Type B pancreatic cell (in vitro differentiated cells): ENCODE measurements at places on chromosomes 3 and 15.
A peak's percentile ranks its signal among the peaks of the same experiment; 100 is the strongest.

DNA sequence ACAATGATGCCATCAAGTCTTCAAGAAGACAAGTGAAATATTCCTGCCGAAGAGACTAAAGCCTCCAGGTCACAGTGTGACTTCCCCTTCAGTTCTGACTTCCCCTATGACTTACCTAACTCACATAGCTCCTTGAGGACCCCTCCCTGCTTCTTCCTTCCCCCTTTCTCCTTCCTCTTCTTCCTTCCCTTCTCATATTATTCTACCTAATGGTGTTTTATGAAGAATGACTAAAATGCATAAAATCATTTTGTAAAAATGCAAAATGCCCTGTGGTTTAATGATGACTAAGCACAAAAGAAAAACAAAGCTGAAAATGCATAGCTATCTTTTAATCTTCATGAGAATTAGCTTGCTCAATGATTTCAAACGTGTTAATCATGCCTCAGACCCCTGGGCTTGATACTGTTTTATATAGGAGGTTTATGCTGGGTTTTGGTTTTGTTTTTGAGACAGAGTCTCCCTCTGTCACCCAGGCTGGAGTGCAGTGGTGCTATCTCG, 26.1 kb upstream of the TM4SF4 start:
- DNase-seq = no peak

GRCh38 chr3:126113733-126114442, 30.0 kb upstream of the SLC41A3 start:
- no peak for DNase-seq

GRCh38 chr3:71072287-71072686, 511.2 kb downstream of the FOXP1 start:
- DNase-seq = no peak

DNA sequence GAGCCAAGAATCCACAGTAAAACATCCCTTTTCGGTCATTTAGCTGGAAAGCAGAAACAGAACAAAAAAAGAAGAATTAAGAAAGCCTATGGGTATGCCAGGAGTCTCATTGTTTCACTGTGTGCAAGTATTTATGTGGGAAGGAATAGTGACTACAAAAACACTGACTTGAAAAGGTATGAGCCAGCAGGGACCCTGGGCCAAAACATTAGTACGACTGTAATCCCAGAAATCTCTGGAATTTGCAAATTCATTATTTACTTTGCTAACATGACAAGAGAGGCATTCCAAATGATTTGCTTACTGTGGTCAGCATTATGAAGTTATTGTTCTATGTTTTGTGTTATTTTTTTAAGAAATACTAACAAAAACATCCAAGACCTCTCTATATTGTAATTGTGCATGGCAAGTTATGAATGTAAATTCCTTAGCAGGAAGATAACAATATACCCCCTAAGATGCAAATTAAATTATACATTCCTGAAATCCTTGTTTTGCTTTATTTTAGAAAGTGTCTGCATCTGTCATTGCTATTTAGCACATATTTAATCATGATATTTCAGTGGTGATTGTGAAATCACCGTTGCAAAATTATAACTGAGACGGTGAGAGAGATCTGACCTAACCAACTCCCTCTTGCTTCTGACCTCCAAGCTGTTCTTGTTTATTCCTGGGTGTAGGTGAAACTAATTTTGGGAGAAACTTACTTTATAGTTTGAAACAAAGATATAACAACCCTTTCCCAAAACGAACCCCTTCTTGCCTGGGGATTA, 299.2 kb downstream of the ZPLD1 start:
- DNase-seq = no peak

GRCh38 chr3:187748050-187748481, 2.8 kb upstream of the BCL6 start:
- DNase-seq = peak; percentile 92

DNA sequence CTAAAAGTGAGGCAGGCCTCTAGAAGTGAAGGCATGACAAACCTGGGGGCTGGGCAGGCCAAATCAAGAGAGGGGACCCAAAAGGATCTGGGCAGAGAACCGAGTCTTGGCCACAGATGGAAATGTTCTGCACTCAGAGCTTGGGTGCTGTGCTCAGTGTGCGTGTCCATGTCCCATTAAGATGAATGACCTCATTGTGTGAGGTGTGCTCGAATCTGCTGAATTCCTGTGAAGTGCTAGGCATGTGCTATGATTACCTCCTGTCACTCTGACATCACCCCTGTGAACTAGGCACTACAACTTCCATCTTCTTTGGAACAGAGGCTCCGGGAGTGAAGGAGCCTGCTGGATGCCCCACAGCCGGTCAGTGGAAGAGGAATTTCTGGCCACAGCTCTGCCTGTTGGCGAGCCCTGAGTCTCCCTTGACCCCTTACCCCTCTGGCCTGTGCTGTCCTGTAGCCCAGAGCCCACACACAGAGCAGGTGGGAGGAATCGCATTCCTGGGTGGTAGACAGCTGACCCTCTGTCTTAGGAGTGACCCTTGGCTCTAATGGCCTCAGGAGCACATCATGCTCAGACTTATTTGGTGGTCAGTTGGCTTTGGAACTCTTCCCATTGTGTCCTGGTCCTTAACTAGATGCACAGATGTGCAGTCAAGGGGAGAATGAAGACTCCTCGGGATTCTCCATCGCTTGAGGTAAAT, 67.6 kb upstream of the CTDSPL start:
- DNase-seq = no peak

GRCh38 chr15:50113992-50114780, 4.8 kb downstream of the ATP8B4 start:
- DNase-seq = no peak

DNA sequence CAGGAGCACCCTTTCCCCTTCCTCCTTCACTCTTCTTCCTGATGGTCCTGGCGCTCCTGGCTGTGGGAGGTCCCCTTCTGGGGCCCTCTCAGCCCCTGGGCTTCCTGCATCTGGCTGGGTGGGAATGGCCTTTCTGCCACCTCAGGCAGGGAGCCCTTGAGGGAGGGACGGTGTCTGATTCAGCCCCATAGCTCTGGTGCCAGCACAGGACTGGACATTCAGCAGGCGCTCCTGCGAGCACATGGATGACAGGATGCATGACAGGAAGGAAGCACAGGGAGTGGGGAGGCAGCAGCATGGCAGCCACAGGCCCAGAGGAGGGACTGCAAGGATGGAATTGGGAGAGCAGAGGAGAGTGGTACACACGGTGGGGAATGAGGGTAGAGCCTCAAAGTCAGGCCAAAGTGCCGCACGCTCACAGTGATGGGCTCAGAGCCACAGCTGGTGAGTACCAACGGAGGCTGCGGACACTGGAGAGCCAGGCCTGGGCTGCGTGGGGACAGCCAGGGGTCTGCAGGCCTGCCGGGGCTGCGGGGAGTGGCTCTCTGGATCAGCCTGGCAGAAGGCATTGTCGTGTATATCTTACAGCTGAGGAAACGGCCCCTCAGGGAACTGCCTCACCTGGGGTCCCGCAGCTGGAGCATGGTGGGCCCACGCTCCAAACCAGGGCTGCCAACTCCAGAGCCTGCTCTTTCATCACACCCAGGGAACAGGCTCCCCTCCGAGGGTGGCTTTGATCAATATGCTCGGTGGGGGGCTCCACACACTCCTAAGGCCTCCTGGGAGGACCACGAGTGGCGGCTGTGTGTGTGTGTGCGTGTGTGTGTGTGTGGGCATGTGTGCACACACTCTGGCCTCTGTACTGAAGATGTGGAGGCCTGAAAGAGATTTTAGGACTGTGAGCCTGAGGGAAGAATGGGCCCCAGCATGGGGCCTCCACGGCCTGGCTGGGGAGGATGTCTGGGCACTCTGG, 51.4 kb upstream of the CTSH start:
- no peak for DNase-seq

DNA sequence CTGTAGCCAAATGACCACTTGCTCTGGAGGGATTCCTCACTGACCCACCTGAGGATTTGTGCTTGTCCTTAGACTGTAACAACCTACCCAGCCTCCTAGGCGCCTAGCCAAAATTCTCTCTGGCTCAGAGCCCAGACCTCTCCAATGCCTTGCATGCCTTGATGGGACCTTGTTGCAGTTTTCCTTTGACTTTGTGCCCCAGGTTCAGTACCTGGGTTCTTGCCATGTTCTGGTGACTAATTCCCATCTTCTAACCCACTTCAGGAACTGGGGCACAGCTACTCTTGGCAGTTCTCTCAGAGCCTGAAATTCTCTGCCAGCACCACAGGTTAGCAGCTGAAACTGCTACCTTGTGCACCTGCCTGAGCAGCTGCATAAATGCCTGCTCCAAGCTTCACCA, 27.0 kb upstream of the UBE3A start:
- no peak for DNase-seq

GRCh38 chr3:128290484-128290883, 137.2 kb downstream of the EEFSEC start:
- DNase-seq = no peak

DNA sequence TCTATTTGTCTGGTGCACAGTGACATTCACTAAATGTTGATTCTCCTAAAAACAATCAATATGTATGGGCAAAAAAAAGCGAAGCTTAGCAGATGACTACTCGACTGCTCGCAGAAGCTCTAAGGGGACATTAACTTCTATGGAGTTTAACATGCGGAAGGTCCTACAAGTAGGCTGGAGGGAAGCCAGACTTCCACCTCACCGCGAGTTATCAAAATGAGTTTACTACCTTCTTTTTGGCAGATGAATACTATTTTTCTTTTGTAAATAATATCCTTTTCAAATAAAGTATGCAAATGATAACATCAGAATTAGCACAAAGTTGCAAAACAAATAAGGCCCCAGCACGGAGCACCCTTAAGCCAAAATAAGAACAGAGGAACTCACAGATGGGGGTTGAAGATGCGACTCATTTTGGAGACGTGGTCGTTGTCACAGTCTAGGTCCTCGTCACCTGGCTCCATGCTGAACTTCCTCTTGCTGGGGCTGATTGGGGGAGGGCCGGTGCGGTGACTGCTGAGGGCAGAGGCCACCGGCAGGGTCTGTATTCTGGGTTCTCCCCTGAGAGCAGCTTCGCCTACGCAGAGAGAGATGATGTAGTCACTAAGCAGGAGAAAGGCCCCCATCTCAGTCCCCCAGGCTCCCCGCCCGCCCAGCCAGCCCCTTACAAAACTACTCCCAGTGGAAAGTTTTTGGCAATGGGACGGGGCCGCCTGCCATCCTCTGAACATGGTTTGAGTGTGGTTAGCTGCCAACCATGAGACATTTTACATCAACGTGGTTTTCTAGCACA, 42.1 kb downstream of the VGLL4 start:
- DNase-seq = no peak

DNA sequence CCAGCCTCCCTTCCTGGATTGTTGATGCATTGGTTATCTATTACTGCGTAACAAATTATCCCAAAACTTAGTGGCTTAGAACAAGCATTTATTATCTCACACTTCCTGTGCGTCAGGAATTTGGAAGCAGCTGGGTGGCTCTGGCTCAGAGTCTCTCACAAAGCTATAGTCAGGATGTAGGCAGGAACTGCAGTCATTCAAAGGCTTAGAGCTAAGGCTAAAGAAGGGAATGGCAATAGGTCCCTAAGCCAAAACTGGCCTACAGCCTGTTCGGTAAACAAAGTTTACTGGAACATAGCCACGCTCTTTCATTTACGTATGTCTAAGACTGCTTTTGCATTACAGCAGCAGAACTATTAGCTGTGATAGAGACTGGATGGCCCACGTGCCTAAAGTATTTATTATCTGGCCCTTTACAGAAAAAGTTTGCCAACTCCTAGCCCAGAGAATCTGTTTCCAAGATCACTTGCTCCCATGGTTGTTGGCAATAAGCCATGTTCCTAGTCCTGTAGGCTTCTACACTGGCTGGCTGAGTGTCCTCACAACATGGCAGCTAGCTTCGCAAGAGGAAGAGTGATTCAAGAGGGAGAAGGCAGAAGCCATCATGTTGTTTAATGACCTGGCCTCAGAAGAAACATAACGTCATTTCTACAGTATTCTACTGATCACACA, 132.4 kb downstream of the SNRK start:
- no peak for DNase-seq

- no peak for DNase-seq
These were observed 818.2 kb upstream of the LMCD1 start for GRCh38 chr3:7683426-7683825.

DNA sequence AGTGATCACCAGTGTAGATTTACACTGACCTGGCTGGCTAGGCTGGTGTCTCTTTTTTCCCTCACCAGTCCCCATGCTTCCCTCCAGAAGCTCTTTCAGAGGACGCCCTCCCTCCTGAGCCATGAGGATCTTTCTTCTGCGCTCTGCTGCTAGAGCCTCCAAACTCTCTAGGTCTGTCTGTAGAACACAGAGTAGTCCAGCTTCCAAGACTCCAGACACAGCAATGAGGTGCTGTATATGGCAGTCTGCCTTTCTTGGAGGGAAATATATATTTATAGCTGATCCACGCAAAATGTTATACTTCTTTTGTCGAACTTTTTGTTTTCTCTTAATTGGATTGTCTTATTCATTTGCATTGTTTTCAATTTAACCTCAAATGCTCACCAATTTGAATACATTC, 1121.8 kb downstream of the ROBO2 start:
- DNase-seq = no peak

DNA sequence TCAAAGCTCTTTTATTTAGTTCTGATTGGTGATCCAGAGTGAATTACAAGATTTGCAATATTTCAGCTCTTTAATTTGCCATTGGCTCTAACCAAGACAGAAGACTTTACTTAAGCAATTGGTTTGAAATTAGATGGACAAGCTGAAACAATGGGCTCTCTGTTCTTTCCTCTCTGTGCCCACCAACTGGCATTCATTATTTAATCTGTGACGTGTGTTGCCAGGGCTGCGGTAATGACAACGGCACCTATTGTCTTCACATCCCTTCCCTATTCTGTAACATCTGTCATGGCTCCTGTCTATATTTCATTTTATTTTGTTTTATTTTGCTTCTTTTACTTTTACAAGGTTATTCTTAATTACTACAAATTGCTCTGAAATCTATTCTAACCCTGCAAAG, 33.9 kb downstream of the PLD1 start:
- DNase-seq = no peak

GRCh38 chr3:112460519-112461195, 38.6 kb downstream of the BTLA start:
- no peak for DNase-seq

DNA sequence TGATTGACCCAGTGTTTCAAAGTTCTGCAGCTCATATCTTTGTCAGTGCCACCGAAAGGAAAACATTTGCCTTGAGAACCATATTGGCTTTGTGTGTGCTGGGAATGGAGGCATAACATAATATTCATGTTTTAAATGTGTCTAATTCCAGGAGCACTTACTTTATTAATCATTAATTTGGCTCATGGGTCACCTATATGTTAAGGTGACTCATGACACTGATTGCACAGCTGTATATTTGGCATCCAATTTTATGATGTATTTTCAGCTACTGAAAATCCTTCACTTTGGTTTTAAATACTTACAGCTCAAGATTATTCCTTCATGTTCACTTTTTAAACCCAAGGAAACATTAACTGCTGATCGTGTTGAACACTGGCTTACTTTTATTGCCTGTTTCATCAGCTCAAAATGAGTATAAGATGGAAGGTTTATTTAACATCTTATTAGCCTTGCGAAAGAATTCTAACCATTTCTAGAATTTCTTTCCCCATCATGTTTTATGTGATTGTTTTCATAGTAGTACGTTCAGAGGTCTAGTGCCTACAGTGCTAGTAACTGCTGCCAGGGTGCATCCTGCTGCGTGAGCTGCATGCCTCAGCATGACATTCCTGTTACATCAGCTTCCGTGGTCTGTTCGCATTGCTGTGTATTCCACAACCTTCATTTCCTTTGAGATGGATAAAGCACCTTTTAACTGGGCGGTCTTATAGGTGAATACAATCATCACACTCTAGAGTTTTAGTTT, 63.7 kb downstream of the LRCH3 start:
- DNase-seq = no peak

GRCh38 chr15:74400915-74401757, 32.6 kb downstream of the SEMA7A start:
- no peak for DNase-seq
